ENCODE measurements at places on chromosomes 3 and 15.

GRCh38 chr3:189123595-189124387 lies 48.0 kb upstream of the TPRG1 start:
- no peak for DNase-seq

GRCh38 chr15:100863796-100864267 lies 15.8 kb upstream of the ALDH1A3 start:
- no peak for DNase-seq

DNA sequence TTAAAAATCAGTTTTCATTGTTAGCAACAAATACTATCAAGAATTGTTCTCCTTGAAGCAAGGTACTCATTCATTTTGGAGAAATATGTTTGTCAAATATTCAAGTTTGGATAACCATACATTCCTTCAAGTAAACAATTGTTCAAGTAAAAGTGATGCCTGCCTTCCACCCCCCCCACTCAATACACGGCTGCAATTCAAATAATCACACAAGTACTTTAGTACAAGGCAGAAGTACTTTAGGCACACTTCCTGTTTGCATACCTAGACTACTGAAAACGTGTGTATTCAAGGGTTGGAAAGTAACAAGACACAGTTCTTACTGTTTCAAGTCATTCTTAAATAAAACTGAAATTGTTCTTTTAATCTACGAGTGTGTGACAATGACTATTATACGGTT lies 45.4 kb downstream of the TJP1 start:
- no peak for DNase-seq

DNA sequence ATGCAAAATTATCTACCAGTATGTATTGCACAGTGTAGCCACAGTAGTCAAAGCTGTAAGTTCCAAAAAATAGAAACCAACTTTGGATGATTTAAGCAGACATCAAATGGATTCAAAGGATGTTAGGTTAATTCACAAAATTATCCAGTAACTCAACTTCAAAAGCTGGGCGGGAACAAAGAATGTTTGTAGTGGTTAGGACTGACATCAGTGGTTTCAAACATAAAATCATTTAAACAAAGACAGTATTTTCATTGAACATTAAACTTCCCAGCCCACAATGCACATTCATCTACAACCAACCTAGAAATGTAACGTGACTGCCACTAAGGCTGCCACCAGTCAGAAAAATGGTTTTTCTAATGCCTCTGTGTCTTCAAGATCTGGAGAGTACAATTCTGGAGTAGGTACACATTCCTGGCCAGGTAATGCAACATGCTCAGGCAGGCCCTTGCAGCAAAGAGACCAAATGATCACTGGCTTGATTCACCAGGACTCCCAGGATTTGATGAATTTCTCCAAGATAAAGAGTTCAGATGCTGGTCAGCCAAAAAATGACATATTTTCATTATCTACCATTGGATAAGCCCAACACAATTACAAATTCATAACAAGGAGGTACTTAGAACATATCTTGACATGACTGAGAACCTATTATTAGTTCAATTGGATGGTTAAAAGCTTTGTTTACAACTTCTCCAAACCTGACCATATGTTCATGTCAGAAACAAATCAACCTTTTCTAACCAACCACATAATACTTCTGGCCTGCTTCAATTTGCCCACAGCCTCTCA lies 189.8 kb upstream of the CNTN4 start:
- DNase-seq: no peak

- no peak for DNase-seq
Observed at GRCh38 chr3:5731100-5731499, 543.6 kb downstream of the EDEM1 start.

DNA sequence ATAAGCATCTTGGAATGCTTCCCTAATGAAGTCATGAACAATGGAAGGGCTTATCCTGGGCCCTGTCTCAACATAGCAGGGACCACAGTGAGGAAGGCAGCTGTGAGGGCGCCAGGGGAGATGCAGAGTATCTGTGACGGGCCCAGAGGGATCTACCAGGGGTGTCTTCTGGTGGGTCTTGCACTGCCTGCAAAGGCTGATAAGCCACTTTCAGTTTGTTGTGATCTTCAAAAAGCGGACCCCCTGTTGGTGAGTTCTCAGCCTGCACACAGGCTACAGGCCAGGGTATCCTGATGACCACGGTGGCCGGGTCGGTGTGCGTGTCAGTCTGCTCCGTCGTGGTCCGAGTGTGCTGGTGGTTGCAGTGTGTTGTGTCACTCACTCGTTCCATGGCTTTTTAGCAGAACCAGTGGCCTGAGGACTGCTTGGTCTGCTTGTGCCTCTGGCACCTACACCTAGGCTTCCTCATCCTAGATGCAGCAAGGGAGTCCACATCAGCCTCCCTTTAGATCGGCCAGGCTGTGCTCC lies 46.8 kb downstream of the CHDH start:
- peak; percentile 40 for DNase-seq

DNA sequence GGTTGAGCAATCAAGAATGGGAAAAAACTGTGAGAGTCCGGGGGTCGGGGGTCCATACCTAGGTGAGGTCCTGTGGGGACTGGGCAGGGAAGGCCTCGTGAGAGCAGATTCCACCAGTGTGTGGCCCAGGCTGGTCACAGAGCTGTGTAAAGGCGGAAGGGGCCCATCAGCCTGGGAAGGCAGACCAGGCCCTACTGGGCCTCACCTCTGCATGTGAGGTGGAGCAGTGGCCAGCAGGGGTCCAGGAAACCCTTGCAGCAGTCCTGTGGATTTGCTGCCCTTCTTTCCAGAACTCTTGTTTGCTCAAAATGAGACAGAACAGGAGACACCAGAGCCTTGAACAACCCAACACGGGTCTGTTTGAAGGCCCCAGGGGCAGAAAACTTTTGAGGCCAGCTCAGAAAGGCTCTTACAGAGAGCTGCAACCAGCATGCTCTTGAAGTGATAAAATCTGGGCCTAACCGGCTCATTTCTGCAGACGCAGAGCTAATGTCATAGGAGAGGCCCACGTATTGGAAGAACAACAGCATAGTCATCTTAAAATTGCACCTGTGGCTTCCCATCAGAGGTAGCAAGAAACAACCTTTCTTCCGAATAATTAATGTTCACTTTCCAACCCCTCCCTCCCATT lies 30.3 kb upstream of the HHATL start:
- no peak for DNase-seq

DNA sequence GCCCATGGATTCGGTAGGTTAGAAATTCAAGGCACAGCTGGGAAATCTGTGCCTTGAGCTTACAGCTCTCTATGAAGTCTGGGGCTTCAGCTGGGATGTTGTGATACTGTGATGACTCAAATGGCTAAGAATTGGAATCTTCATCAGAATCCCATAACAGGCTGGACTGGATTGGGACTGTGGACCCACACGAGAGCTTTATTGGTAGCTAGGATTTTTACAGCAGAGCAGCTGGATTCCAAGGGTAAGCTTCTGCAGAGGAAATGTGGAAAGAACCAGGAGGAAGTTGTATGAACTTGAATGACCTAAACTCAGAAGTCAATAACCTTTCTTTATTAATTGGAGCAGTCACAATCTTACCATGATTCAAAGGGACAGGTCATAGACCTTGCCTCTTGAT lies 1187.1 kb downstream of the ROBO1 start:
- no peak for DNase-seq

- no peak for DNase-seq
Observed at GRCh38 chr15:45829336-45830153, 194.7 kb downstream of the SQOR start.

DNA sequence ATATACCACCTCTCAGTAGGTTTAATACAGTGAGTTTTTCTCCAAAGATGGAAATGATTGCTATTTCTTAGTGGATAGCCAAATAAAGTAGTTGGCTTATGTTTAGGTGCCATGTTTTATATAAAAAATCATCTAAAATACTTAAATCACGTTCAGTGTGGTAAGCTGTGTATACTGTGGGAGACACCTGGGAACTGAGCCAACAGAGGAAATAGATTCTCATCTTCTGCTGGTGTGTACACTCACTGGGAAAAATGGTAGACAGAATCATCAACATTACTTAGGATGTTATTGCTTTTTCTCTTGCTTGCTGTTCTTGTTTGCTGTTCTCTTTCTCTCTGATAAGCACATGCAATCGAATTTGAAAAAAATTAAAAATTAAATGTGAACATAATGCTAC lies 112.6 kb upstream of the MB21D2 start:
- no peak for DNase-seq

DNA sequence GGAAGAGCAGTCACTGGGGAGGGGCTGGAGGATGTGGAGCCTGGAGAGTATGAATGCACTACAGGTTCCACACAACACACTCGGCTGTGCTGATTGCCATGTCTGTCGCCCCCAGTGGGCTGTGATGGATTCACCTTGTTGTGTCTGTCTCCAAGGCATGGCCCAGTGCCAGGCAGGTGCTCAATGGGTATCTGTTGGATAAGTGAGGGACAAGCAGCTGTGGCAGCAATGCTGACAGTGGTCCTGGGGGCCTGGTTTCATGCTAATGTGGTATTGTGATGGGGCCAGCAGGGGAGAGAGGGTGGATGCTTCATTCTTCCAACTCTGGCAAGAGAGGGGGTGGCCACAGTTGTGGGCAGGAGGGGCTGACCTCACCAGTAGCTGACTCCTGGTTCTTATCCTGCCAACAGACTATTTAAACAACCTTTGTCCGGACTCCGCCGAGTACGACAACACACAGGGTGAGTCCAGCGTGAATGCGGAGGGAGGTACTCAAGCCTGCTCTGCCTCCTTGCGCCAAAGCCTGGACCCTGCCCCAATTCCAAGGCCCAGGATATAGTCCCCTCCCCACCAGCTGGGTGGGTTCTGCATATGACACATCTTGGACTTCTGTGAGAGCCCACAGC lies 47.3 kb upstream of the NR2C2 start:
- no peak for DNase-seq

GRCh38 chr3:175105066-175105465 lies 245.9 kb downstream of the NAALADL2 start:
- no peak for DNase-seq

DNA sequence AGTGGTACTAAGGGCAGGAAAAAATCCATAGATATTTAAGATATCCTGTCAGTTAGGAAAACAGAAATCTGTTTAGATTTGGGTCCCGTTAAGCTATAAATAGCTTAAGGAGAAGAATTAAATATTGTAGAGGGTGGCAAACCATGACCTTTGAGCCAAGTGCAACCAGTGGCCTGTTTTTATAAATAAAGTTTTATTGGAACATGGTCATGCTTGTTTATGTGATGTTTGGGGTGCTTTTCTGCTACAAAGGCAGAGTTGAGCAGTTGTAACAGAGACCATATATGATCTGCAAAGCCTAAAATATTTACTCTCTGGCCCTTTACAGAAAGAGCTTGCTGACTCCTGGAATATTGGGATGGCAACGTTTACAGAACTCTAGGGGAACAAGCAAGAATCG lies 66.3 kb downstream of the SQOR start:
- DNase-seq: no peak

- DNase-seq: no peak
Observed at GRCh38 chr3:106215047-106215446, 346.2 kb upstream of the CBLB start.

- no peak for DNase-seq
Observed at GRCh38 chr3:39013289-39013688, 38.5 kb downstream of the SCN11A start.

DNA sequence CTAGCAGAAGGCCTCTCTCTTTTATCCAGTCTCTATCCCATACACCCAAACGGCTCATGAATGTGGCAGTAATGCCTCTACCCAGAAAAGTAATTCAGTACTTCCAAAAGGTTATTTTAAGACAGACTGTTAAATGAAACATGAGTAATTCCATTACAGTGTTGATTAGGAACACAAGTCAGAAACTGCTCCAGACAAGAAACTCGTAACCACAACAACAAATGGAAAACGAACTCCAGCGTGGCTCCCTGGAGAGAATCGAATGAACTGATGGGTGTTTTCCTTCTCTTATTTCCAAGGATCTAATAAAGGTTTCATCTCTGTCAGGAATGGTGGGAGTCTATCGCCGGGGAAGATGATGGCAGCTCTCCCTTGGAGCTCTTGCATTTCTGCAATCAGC lies 228.4 kb downstream of the MAGI1 start:
- no peak for DNase-seq

- no peak for DNase-seq
Observed at GRCh38 chr3:14141602-14142341, 16.9 kb downstream of the TMEM43 start.

GRCh38 chr3:160830796-160831195 lies 74.8 kb downstream of the PPM1L start:
- DNase-seq: no peak

GRCh38 chr3:64594134-64594533 lies 93.7 kb downstream of the ADAMTS9 start:
- DNase-seq: no peak

GRCh38 chr3:145696011-145696410 lies 465.0 kb downstream of the PLOD2 start:
- DNase-seq: no peak

DNA sequence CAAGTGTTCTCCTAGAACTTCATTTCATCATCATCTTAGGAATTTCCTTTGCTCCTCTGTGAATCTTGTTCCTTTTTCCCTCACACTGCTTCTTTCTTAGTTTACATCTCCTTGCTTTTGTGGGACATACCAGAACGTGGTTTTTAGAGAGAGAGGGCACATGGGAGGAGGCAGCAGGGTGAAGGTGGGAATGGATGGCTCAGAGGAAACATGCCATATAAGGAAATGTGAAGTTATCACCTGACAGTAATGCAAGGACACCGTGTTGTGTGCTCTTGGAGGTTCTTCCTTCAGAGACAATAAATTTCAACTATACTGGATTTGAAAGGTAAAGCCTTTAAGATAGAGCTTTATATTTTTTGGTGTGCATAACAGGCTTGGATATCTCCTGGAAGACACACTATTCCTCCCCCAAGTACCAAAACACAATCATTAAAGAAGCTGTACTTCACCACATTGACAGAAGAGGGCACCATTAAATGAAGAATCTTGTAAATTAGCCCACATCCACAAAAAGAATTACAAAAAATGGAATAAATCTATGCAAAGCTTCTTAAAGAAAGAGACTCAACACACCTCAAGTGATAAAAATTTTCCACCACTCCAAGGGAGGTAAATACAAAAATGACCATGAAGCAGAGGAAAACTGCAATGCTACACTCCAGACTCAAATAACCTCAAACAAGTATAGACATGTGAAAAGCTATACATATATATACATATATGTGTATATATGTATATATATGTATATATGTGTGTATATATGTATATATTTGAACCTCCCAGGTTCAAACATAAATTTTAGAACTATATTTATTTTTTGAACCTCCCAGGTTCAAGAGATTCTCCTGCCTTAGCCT lies 26.1 kb downstream of the RPL39L start:
- DNase-seq: no peak

DNA sequence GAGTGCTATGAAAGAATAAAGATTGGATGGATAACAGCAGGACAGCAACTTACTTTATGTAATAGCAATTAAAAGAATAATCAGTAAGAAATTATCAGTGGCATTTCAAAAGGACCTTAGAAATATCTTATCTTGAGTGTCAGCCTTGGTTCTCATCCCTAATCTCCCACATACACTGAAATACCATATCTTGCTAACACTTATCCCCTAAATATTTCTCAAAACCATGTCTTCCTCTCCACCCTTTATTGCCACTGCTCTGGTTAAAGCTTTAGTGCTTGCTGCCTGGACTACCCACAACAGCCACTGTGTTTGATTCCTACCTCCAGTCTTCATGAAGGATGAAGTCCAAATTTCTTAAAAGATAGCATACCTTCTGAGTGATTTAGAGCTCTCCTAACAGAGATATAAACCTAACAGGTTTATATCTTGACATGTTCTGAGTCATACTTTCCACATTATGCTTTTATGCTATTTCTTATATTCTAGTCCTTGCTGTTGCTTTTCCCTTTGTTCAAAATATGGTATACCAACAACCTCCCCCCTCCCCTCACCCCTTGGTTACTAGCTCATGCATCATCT lies 202.8 kb downstream of the RSRC1 start:
- no peak for DNase-seq
